ENCODE measurements at places on chromosomes 6 and 20. TPM values are rescaled to one million over a fixed set of nuclear protein-coding genes. Genes with fewer than 3 reads are reported as not detected.

- no peak for DNase-seq
Measured at GRCh38 chr20:44409132-44409600, 53.7 kb downstream of the HNF4A start.

GRCh38 chr6:48691420-48691819 is 580.4 kb upstream of the PTCHD4 start:
- no peak for DNase-seq

The TINAG gene
- polyA plus RNA-seq: not detected

- DNase-seq: no peak
Measured at GRCh38 chr6:143543435-143543834, 31.9 kb upstream of the FUCA2 start.

GRCh38 chr20:57131077-57131476 is 135.4 kb downstream of the BMP7 start:
- no peak for DNase-seq

The CPNE5 gene
- 22.9 TPM for polyA plus RNA-seq

The CD2AP gene
- 4.3 TPM for polyA plus RNA-seq

GRCh38 chr6:55869674-55870073 is 5.7 kb downstream of the BMP5 start:
- DNase-seq: peak; percentile 26

The RSPO4 gene
- polyA plus RNA-seq: 0.34 TPM

DNA sequence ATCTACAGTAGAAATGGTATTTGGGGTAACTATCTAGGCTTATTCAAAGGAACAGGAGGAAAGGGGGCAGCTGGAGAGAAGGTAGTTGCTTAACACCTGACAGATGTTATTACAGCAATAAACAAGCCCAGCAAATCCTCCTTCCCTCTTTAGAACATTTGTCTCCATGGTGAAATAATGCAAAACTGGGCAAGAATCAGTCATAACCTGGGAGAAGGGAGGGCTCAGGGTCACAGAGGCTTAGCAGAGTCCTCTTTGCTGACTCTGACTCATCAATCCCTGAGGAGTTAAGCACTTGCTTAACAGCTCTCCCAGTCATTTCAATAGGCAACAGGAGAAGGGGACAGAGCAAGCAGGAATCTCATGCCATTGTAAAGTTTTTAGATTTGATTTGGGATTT is 230.3 kb downstream of the IBTK start:
- DNase-seq: no peak

The TSBP1 gene
- not detected for polyA plus RNA-seq

The RIPOR3 gene
- 0.29 TPM for polyA plus RNA-seq

The LRRN4 gene
- 0.22 TPM for polyA plus RNA-seq

GRCh38 chr6:35558571-35558970 is 45.9 kb upstream of the TULP1 start:
- no peak for DNase-seq

The BTBD3 gene
- polyA plus RNA-seq: 59.5 TPM

DNA sequence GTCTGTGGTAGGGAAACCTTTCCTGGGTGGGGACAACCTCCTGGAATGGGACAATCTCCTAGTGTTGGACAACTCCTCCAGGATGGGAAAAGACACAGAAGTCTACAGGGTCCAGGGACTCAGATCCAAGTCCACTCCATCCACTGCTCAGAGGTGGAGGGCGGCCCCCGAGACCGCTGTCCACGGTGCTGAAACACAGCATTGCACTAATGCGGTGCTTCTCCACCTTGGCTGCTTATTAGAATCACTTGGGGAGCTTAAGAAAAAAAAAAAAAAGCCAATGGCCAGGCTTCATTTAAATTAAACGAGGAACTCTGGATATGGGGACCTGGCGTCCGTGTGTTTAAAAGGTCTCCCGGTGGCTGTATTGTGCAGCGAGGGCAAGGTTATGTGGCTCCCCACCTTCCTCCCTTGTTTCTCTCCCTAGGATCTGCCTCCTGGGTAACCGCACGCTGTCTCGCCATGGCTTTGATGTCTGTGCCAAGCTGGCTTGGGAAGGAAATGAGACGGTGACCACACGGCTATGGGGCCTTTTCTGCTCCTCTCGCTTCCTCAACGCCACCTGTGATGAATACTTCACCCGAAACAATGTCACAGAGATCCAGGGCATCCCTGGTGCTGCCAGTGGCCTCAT is 12.0 kb downstream of the SLC12A5 start:
- peak; percentile 37 for DNase-seq

The RBM12 gene
- 40.6 TPM for polyA plus RNA-seq

DNA sequence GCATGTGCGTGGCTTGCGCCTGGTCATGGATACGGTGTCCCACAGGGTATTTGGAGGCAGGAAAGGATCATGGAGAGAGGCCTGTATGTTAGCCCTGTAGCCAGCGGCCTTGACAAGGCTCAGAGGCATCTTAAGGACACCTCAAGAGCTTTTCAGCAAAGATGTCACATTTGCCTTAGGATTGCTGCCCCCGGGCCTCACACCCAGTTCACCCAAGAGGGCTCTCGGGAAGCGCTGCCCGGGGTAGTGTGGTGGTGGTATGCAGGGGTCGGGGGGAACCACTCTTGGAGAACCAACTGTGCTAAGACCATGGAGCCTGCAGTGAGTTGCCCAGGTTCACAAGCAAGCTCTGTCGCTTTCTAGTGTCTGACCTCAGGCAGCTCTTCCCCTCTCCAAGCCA is 36.9 kb upstream of the VSTM2L start:
- DNase-seq: no peak

The STX11 gene
- polyA plus RNA-seq: 0.44 TPM

DNA sequence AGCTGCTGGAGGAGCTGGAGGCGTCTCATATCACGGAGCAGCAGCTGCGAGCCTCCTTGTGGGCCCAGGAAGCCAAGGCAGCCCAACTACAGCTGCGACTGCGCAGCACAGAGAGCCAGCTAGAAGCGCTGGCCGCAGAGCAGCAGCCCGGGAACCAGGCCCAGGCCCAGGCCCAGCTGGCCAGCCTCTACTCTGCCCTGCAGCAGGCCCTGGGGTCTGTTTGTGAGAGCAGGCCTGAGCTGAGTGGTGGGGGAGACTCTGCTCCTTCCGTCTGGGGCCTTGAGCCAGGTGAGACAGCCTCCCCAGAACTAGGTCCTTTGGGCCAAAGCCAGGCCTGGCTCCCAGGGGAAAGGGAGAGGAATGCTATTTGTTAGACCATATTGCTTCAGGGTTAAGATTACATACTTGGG is 31.7 kb downstream of the C20orf173 start:
- no peak for DNase-seq

The C4A gene
- polyA plus RNA-seq: 25.3 TPM

- no peak for DNase-seq
Measured at GRCh38 chr20:48124960-48125359, 339.7 kb upstream of the SULF2 start.

GRCh38 chr6:72084992-72085569 is 198.7 kb downstream of the RIMS1 start:
- peak; percentile 81 for DNase-seq

DNA sequence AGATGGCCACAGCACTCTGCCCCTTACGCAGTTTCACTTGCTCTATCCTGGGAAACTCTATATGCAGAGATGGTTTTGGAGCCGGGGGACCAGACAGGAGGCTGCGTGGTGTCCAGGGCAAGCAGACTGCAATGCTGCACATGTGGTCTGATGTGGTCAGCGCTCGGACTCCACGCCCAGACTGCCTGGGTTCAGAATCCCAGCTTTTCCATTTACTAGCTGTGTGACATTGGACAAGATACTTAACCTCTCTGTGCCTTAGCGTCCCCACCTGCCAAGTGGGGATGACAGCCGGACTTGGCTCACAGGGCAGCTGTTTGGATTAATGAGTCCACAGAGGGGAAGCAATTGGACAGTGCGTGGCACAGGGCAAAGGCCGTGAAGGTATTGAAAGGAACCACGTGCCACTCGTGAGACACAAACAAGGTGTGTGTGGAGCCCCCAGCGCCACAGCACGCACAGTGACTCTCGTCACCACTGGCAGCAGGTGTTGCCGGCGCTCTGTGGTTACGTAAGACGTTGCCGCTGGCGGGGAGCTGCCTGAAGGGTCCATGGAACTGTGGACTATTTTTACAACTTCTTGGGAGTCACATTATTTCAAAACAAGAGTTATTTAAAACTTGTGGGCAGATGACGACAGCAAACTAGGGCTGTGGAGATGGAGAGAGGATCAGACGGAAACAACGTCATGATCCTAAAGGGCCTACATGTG is 201.4 kb downstream of the PREX1 start:
- DNase-seq: no peak

DNA sequence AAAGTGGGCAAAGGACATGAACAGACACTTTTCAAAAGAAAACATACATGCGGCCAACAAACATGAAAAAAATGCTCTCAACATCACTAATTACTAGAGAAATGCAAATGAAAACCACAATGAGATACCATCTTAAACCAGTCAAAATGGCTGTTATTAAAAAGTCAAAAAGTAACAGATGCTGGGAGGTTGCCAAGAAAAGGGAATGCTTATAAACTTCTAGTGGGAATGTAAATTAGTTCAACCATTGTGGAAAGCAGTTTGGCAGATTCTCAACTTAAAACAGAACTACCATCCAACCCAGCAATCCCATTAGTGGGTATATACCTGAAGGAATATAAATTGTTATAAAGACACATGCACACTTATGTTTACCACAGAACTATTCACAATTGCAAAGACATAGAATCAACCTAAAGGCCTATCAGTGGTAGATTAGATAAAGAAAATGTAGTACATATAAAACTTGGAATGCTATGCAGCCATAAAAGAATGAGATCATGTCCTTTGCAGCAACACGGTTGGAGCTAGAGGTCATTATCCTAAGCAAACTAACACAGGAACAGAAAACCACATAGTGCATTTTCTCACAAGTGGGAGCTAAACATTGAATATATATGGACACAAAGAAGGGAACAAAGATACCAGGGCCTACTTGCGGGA is 16.3 kb downstream of the CENPQ start:
- DNase-seq: no peak

The RAMACL gene
- not detected for polyA plus RNA-seq
